ENCODE measurements at places on chromosomes 4 and X.

GRCh38 chr4:42672359-42673081, 15.6 kb upstream of the ATP8A1 start:
- DNase-seq = no peak

GRCh38 chrX:55841962-55842752, 124.6 kb downstream of the RRAGB start:
- no peak for DNase-seq

DNA sequence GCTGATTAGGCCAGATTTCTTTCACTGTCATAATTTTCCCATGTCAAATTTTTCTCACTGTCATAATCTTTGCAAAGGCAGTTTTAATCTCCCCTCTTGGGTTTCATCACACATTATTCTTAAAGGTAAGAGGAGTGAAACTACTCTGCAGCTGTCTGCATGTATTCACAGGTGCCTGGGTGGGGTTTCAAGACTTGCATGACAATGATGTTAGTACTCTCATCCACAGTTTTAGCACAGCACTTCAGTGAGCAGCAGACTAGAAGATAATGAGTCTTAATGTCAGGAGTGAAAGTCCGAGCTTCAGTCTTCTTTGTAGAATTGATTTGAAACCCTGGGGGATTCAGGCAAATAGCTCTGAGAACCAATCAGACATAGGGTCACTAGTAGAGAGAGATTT, 182.5 kb upstream of the GALNT7 start:
- no peak for DNase-seq

DNA sequence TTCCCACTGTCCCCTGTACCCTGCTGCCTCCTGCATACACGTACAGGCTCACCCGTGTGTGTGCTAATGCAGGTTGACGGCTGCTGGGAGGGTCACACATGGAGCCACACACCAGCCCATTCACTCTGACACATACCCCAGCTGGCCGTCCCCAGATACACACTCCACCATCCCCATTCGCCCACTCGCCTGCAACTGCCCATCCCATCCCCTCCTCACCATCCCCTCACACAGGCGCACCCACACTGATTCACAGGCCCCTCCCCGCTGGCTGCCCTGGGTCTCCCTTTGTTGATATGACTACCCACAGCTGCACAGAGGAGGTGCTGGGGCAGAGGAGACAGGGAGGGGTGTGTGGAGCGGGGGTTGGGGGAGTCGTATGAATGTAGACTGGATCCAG, 25.7 kb downstream of the PJA1 start:
- DNase-seq = no peak

Data from GM23248 (cell line).